LNCaP clone FGC (cell line): ENCODE measurements at places on chromosomes 11 and 22.

DNA sequence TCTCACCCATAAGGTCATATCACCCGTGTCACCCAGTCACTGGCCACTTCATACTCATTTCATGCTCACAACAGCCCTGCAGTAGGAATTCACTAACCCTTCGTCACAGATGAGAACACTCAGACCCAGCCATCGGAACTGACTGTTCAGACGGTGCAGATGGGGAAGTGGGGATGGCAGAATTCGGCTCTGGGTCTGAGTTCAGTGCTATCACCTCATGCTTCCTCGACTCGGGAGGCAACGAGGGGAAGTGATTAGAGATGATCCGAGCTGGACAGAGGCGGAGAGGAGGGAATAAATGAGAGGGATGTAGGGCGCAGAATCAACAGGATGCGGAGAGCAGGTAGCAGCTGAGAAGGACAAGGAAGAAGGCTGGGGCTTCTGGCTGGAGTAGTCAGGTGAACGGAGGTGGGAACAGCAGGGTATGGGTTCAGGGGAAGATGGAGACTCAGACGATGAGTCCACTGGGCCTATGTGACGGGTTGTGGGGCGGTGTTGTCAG is 4.7 kb downstream of the B3GNT6 start:
- DNase-seq = no peak

GRCh38 chr11:63709336-63709884 is 28.1 kb downstream of the RTN3 start:
- DNase-seq = no peak

- DNase-seq = no peak
These were observed 78.7 kb downstream of the PIWIL3 start for GRCh38 chr22:24695561-24696511.

DNA sequence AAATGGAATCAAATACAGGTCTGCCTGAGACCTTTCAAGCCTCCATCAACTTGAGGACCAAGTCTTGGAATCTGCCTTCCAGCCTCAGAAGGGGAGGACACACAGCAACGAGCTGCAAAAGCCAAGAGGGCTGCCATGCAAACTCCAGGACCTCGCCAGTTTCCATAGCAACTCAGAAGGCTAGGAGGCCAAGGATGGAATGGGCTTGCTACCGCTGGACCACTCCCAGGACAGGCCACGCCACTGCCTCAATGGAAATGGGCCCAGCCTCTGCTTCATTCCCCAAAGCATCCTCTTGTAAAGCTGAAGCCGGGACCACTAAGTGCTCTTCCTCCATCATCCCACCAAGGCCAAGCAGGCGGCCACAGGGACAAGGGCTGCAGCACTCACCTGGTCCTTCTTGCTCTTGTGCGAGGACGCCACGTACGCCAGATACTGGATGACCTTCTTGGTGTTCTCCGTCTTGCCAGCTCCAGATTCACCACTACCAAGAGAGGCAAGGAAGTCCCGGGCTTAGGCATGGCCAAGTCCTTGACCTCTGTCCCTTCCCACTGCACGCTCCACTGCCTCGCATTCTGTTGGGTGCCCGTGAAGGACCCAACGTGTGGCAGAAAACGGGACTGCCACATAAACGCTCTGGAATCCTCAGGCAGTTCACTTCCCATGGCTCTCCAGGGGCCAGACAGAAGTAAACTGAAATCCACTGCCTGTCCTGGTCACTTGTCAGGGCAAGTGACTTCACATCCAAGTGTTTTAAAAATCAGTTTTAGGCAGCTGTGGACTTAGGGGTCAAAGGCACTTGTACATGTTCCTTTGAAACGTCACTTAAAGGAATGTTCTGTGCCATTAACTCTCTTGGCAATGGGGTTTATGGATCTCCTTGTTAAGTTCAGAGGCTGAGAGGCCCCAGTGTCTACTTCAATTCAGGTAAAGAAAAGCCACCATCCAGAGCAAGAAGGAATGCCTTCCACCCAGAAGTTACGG is 61.3 kb downstream of the MYH9 start:
- DNase-seq = no peak

- no peak for DNase-seq
These were observed 9.1 kb downstream of the SLC3A2 start for GRCh38 chr11:62889484-62890437.

DNA sequence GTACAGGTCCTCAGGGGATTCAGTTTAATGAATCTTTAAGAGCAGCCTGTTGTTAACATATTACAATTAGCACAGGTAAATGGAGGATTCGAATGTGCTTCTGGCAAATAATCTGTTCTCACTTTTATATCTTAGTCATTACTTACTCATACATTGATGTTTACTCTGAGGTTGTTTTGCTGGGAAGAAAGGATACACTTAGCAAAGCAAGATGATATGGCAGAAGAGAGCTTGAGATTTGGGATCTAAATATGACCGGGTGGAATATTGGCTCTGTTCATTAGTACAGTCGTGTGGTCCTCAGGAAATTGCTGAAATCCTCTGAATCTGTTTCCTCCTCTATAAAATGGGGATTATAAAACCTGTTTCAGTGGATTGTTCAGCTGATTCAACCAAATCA is 59.7 kb downstream of the SPON1 start:
- DNase-seq = no peak

DNA sequence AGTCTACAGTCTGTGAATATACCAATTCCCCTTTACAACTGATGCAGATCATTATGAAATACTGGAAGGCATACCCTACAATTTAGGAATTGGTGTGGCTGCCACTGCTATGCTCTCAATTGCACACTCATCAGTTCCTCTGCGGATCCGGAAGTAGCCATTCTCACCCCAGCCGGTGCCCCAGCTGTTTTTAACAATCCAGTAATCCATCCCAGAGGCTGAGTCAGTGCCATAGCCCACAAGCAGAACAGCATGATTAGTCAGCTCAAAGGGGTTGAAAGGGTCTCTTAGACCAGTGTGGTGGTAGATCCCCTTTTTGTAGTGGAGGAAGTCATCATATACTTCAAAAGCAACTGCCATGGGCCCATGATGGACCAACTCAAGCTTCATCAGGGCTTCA is 43.6 kb downstream of the CTSC start:
- DNase-seq = no peak

DNA sequence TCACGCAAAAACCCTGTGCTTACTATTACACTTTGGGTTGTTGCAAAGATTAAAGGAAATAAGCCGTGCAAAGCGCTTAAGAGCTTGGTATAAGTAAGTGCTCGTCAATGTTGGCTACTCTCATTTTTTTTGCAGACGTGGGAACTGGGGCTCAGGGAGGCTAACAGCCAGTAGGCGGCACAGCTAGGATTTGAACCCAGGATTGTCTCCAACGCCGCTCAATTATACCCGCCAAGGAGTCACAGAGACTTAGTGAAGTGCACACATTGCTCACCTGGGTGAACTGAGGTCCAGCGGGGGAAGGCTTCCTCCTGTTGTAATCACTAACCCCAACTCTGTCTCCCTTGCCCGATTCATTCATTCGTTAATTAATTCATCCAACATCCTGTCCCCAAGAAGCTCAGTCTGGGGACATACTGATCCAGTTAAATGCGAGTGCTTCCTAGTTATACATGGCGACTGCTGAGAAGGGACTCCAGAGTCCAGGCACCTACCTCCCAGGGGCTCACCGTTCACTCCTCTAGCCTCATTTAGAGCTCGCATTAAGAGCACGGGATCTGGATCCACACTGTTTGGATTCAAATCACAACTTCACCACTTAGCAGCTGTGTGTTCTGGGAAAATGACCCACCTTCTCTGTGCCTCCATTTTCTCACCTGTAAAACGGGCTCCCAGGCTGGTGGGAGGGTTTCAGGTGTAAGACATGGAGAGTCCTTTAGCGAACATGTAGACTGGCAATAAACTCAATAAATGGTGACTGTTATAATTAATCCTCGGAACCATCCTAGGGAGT is 838 bp upstream of the MTFP1 start:
- no peak for DNase-seq

GRCh38 chr11:126991596-126991995 is 9.0 kb downstream of the KIRREL3 start:
- DNase-seq = no peak

GRCh38 chr11:45725776-45726492 is 60.5 kb upstream of the CHST1 start:
- DNase-seq = no peak

DNA sequence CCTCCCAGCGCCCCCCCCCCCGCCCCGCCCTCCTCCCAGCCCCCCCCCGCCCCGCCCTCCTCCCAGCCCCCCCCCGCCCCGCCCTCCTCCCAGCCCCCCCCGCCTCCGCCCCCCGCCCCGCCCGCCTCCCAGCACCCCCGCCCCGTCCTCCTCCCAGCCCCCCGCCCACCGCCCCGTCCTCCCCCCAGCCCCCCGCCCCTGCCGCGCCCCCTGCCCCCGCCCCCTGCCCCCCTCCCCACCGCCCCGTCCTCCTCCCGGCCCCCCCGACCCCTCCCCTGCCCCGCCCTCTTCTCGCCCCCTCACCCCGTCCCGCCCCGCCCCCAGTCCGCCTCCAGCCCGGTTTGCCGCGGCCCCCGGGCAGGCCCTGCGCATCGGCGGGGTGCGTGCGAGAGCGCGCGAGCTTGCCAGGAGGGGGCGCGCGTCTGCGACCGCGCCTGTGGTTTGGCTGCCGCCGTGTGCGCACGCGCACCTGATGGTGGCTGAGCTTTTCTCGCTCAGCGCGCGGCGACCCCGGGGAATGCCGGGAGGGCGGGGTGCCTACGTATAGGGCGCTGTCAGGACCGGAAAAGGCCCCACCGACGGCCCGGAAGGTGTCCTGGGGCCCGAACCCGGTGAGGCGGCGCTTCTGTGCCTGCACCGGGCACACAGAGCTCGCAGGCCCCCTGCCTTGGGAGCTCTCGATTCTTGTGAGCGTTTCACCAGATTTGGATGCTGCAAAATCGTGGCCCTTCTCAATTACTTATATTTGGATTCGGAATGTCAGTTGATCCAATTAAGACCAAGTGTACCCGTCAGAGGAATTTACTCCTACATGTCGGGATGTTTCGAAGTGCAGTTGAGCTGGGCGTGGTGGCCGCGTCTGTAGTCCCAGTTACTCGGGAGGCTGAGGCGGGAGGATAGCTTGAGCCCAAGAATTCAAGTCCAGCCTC is 501 bp upstream of the TTLL12 start:
- peak; percentile 79 for DNase-seq

DNA sequence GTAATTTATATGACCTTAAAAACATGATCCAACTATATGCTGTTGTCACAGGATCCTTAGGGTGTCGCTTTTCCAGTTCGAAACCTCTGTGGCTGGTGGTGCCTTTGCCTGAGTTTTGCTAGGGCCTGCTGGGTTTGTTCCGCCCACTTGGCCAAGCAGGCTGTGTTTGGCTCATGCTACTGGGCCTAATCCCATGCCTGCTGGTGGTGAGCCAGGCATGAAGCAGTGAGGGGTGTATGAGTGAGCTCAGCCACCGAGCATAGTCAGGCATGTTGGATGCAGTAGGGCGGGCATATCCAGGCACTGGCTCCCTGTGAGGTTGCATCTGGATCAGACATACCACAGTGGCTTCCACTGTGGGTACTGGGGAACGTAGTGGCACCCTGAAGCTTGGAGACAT is 16.3 kb downstream of the NPAT start:
- DNase-seq = no peak

- DNase-seq = no peak
These were observed 44.4 kb upstream of the DAGLA start for GRCh38 chr11:61635787-61636186.

GRCh38 chr11:78630561-78631303 is 56.1 kb upstream of the NARS2 start:
- no peak for DNase-seq

- no peak for DNase-seq
These were observed 44.4 kb downstream of the ARHGAP42 start for GRCh38 chr11:100731471-100731870.

DNA sequence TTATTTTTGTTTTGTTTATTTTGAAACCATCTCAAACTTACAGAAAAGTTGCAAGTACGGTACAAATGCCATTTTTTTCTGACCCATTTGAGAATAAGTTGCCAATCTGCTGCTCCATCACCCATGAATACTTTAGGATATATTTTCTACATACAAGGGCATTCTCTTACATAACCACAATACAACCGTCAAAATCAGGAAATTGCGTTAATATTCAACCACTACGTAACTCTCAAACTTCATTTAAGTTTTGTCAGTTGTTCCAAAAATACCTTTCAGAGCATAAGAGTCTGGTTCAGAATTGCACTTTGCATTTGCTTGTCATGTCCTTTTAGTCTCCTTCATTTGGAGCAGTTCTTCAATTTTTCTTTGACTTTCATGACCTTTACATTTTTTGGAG is 194.3 kb upstream of the BDNF start:
- DNase-seq = no peak

- DNase-seq = no peak
These were observed 58.9 kb downstream of the ABTB2 start for GRCh38 chr11:34298871-34299270.

- DNase-seq = no peak
These were observed 38.7 kb downstream of the RTN3 start for GRCh38 chr11:63719987-63720386.

DNA sequence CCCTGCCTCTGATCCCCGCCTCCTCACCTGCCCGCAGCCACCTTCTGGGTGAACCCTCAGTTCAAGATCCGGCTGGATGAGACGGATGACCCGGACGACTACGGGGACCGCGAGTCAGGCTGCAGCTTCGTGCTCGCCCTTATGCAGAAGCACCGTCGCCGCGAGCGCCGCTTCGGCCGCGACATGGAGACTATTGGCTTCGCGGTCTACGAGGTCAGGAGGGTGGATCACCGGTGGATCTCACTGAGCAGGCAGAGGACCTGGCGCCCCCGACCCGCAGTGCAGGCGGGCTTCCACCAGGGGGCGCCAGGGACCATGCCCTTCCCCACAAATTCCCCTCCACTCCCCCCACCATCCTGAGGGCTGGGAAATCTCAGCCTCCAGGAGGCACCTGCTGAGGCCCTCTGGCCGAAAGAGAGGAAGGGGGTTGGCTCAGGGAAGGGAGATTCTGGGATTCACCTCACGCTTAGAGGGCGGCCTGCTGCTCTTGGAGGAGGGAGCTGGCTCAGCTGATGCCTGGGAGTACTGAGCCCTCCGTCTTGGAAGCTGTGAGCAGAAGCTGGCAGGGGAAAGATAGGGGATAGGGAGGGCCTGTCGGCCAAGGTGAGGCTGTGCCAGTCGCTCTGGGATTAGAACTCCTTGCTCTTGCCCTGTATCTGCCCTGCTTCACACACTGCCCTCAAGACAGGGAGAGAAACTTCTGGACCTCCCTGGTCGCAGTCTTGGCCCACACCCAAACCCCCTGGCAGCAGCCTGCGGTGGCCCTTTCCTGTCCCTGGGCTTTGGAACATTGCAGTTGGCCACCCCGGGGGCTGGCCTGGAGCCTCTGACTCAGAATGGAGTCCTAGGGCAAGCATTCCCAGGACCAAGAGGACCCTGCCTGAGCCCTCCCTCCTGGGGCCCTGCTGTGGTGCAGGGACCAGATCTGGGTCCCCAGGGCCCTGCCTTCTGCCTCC is 23.2 kb downstream of the CAPN1 start:
- DNase-seq = no peak

DNA sequence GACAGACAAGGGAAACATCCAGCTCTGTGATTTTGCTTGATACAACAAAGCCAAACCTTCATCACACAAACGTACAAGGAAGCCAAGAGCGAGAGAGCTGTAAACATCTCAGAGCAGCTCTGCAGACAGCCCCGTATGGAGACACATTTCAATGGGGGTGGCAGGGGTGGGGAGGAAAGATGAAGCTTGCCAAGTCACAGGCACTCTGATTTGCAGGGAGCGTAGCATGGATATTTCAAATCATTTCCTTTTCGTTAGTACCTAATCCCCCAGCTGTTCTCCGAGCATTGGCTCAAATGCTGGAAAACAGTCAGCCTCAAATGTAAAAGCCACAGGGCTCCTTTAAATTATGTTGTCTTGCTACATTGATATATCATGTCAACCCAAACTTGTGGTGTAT is 458.9 kb upstream of the CADM1 start:
- DNase-seq = no peak

- DNase-seq = no peak
These were observed 37.1 kb upstream of the CHST1 start for GRCh38 chr11:45702511-45702910.
